ENCODE measurements at places on chromosomes 4 and X.

DNA sequence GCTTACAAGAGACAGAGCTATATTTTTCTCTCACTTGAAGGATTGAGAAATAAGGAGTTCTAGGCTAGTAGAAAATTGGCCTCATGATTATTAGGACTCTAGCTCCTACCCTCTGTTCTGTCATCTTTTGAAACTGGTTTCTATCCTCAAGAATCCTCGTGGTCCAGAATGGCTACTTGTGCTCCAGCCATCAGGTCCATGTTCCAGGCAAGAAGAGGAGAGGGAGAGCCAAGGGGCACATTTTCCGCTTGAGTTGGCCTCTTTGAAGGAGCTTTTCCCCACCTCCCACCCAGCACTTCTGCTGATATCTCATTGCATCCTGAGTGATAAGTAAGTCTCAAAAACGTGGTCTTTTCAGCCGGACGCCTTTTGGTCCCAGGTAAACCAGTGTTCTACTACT is 7.2 kb upstream of the SORBS2 start:
- no peak for DNase-seq

DNA sequence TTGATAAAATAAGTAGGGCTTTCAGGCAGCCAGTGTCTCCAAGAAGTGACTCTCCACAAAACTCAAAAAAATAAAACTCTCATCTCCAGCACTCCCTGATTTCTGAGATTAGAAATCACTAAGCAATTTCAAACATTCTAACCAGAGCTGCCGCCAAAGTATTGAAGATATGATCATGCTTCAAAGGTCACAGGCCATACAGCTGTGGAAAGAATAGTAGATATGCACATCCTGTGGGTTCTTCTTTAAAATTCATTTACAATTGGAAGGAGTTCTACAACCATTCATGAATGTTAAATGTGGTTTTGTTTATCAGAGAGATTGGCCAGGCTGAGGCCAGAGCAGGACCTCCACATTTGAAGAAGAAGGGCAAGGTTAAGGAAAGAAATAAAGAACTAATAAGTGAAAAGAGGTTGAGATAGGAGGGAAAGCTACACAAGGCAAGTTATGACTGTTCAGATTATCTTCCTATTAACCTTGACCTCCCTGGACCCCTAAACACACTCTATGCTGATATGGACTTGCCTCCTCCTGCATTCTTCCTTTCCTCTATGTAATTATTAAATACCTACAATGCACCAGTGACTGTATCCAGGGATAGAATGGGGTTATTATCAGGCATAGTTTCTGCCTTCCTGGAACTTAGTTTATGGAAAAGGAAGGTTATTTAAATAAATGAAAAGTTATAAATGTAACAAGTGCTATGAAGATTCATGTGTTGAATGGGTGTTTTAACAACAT is 56.4 kb downstream of the USP38 start:
- DNase-seq = no peak

GRCh38 chr4:85812776-85813175 is 337.8 kb downstream of the ARHGAP24 start:
- DNase-seq = no peak

GRCh38 chrX:53263597-53264094 is 17.7 kb downstream of the IQSEC2 start:
- DNase-seq = no peak

GRCh38 chr4:38523524-38524448 is 140.2 kb upstream of the KLF3 start:
- no peak for DNase-seq

DNA sequence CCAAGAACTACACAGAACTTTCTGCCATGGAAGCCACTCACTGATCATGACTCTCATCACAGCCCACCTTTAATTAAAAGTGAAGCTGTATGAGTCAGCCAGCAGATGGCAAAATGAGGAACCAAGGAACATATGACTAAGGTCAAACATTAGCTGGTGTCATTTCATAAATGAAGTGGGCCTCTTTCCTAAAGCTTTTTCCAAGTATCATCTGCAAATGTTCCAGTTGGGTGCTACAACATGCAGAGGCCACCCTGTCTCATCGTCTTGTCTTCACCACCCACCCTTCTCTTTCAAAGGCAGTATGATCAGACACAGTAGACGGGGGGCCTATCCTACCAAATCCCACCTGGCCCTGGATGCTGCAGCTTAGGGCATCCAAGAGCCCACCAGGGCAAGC is 9.2 kb upstream of the EOLA1 start:
- DNase-seq = no peak

DNA sequence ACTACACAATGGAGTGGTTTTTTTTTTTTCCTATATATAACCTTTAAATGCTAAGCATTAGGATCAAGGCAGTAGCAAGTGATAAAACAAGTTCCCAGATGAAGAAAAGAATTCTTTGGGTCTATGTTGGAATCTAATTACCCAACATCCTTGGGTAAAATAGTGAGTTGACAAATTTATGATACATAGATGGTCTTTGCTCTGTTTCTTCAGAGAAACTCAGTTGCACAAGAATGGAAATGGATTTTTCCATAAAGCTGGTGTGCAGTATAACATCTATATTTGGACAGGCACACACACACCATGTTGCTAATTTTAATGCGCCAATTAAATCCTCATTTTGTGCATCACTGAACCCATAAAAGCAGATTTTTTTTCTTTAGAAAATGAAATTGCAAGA is 137.0 kb upstream of the MED14 start:
- no peak for DNase-seq

DNA sequence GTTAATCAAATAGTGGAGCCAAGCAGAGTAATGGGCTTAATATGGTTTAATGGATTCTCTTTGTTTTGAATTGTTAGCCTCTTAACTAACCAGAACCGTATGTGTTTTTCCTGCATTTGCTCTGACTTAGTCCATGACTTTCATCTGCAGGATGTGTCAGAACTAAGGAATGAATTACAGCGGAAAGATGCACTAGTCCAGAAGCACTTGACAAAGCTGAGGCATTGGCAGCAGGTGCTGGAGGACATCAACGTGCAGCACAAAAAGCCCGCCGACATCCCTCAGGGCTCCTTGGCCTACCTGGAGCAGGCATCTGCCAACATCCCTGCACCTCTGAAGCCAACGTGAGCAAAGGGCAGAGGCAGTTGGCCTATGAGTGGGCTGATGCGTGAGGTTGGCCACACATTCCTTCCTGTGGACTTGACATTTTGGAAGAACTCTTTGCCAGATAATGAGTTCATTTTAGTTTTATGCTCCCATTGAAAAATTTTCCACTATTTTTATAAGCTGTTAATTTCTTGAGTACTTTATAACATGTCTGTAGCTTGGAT is 9.1 kb downstream of the MED28 start:
- DNase-seq = no peak

DNA sequence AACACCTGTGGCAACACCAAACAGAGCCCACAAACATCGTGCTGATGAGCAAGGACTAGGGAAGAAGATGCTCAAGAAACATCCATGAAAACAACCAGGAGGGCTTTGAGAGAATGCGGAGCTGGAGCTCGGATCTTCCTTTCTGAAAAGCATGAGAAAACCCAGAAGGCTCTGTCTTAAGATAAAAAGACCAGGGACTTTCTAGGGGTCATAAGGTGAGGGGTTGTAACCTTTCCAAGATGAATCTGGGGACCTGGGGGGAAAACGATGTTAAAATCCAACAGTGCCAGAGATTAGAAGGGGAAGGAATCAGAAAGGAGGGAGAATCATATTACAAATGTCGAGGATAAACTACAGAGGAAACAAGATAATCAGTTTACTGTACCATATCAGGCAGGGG is 10.1 kb downstream of the GK2 start:
- no peak for DNase-seq

DNA sequence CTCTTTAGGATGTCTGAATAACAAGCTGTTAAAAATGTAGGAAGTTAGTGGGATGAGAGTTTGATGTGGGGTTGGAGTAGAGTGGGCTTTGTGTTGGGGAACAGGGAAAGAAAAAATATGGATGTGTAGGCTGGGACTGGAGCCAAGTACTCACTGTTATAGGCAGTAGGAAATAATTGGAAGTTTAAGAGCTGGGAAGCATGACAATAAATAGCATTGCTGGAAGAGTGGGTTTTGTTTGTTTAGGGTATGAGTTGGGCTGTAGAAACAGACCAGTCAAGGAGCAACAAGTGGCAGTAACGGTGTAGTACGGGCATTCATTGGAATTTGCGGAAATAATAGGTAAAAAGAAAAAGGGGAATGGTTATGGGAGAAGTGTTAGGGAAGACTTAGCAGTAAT is 81.6 kb downstream of the KDM6A start:
- no peak for DNase-seq

DNA sequence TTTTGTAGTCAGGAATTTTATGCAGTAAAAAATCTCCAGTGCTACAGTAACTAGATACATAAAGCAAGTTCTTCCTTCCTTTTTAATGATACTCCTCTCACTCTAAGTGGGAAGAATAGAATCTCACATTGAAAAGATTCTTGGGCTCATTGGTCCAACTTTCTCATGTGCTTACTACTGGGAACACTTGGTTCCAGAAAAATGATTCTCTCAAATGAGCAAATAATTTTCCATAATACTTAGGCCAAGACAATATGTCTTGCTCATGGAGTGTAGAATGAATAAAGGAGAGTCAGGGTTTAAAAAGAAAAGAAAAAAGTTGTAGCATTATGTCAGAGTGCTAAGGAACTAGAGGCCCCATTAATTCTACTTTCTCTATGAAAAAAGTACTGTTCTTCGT is 197.8 kb downstream of the RASL11B start:
- no peak for DNase-seq

- no peak for DNase-seq
Measured at GRCh38 chrX:10457092-10457491, 163.3 kb downstream of the MID1 start.

DNA sequence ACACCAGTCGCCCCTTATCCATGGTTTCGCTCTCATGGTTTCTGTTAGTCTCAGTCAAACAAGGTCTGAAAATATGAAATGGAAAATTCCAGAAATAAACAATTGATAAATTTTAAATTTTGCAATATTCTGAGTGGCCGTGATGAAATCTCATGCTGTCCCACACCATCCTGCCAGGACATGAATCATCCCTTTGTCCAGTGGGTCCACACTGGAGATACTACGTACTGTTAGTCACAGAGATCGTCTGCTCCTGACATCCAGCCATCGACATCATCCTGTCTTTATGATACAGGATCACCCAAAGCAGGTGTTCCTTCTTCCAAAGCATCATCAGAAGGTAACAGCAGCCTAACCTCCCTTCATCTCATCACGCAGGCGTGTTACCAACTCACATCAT is 76.5 kb upstream of the MSX1 start:
- no peak for DNase-seq

DNA sequence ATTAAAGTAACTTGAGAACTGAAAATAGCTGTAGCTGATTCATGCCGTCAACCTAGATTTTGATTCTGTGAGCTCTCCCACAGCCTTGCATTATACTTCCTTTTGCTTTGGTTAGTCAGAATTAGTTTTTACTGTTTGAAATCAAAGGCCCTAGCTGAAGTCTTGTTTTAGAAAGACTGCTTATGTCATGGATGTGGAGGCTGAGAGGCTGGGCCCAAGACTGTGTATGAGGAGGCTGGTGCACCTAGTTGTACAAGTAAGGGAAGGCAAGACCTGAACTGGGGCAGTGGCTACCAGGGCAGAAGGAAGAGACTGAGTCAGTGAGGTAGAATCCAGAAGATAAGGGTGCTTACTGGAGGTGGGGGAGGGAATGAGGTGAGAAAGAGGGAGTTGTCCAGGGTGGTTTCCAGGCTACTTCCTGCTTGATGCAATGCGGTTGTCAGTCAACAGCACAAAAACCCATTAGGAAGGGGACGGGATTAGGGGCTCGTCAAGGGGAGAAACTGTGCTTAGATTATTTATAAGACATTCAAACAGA is 76.2 kb upstream of the PAGE3 start:
- no peak for DNase-seq

DNA sequence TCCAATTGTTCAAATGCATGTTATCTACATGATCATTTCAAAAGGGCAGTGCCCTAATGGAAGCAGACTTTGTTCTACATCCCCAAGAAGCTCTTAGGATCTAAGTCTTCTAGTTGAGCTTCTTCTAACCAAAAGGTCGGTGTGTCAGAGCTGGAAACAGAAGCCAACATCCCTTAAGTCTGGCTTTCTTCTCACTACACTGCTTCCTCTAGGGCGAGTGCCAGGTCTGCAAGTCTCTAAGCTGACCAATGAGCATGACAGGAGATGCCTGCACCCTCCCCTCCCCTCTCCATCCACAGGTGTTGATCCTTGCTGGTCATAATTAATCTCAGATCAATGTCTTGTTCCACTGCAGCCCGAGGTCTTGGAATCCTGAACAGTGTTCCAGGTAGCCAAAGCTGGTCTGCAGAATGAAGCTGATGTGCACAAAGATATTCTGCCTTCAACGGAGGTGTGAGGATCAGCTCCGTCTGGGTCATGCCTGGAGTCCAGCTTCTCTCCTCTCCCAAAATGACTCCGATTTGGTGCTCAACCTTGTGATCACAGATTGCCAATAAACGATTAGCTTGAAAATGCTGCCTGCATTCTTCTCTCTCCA is 44.1 kb downstream of the WDR1 start:
- DNase-seq = no peak
